ENCODE measurements at places on chromosomes 6 and 20. TPM values are rescaled to one million over a fixed set of nuclear protein-coding genes. Genes with fewer than 3 reads are reported as not detected.

Gene FAXC
- total RNA-seq, result 2.3 TPM

- H3K36me3 ChIP-seq, result no peaks in the 10 kb centered on the region
- H3K27me3 ChIP-seq, result peaks cover 25% of the 10 kb centered on the region
- no peak overlapping the region for H3K27ac ChIP-seq
Measured at GRCh38 chr20:34970846-34971560, 15.3 kb downstream of the MYH7B start.

DNA sequence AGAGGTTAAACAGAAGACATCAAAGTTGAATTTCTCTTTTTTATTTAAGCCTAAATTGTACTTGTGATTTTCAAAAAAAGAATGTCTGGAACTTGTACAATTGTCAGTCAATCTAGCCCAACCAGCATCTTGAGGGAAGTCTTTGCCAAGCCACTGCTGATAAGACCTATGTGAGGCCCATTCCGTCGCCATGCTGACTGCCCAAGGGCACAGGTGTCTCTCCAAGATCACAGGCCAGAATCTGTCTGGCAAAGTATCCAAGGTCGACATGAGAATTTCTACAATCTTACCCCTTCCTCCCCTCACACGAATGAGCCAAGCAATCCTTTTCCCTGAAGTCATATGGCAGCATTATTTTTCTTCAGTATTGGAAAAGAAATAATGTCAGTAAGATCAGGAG, 614.5 kb downstream of the CBLN4 start:
- no peak overlapping the region for H3K4me3 ChIP-seq
- H3K27me3 ChIP-seq, result no peaks in the 10 kb centered on the region

GRCh38 chr6:166595061-166595780, 8.7 kb upstream of the RAMACL start:
- no peak overlapping the region for H3K4me3 ChIP-seq
- no peaks in the 10 kb centered on the region for H3K27me3 ChIP-seq
- DNase-seq, result peak; percentile 11
- peaks cover 46% of the 10 kb centered on the region for H3K36me3 ChIP-seq
- H3K4me1 ChIP-seq, result peaks cover 65% of the 10 kb centered on the region
- peak overlapping the region; percentile 11 for H3K27ac ChIP-seq
